ENCODE measurements at places on chromosomes 13 and 19.

DNA sequence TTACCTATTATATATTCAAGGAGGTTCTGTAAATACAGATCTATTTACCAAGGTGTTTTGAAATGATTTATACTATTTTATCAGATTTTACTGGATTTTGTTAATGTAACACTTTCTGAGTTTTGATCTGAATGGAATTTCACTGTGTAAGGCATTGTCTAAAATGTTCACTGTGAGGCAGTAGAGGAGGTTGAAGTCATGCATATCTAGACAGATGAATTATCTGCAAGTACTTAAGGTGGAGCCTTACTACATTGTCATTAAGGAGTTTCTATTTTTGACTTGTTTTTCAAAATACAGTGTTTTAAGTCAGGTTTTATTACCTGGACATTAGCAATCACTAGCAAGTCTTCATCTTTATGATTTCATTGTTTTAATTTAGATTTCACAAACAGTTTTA lies 62.1 kb downstream of the TM9SF2 start:
- DNase-seq = no peak

DNA sequence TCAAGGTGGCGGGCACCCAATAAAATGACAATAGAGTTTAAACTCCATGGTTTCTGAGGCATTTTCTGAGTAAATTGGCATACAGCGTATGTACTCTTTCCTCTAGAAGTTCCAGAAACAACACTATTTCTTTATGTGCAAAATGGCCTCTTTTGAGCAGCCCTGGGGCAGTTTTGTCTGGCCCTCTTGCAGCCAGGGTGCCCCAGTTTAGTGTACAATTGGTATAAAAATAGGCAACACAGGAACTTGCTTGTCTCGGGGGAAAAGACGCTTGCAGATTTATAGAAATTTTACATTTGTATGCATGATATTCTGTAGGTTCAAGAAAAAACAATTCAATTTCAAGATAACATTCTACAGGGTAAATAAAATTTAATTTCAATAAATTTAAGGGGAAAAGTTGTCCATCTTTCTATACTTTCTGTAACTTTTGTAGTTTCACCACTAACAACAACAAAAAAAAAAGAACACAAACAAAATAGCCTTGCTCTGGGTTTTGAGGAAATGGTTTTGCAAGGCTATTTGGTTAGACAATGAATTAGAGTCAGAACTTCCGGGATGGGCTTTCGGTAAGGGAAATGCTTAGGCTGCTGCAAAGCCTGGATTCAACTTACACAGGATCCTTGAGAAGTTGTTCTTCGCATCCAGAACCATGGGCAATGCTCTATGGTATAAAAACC lies 45.3 kb downstream of the LRCH1 start:
- DNase-seq = no peak

DNA sequence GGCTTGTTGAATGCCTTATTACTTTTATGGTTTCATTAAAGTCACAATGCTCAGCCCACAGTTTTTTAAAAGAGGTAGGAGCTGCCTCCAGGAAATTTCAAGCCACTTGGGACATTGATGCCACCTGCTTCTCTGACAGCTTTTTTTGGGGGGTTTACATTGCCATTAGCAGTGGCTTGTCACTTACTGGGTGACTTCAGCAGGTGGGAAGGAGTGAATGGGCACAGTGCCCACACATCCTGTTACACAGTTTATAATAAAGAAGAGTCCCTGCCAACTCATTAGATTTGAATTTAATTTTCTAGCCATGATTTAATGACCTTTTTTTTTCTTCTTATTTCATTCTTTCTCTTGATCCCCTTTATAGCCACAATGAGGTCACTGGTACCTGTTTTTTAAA lies 61.0 kb downstream of the NHLRC3 start:
- peak; percentile 4 for DNase-seq

- DNase-seq = no peak
Observed at GRCh38 chr13:50386541-50387050, 371.4 kb downstream of the KCNRG start.

- no peak for DNase-seq
Observed at GRCh38 chr13:50993934-50994333, 84.3 kb downstream of the RNASEH2B start.

GRCh38 chr13:30792285-30793000 lies 57.1 kb downstream of the ALOX5AP start:
- DNase-seq = peak; percentile 33

DNA sequence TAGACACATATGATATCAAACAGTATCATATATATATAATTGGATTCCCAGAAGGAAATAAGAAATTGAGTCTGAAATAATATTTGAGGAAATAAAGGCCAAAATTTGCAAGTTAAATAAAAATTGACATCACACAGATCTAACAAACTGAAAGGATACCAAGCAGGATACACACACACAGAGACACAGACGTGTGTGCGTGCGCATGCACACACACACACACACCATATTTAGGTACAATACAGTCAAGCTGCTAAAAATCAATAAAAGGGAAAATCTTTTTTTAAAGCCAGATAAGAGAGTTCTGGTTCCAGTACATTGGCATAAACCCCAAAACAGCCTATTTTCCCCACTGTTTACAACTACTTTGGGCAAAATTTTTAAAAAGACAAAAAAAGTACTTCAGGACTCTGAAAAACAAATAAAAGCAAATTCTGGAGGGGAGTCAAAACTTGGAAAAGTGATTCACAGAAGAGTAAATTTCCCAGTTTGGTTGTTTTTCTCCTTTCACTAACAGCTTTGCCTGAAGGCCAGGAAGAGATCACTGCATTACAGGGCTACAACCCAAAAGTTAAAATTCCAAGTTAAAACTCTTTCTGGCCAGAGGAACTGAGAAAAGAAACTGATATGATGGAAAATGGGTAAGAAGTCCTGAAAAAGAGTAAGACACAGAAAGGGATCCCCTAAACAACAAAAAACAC lies 16.2 kb downstream of the MYCBP2 start:
- DNase-seq = no peak

DNA sequence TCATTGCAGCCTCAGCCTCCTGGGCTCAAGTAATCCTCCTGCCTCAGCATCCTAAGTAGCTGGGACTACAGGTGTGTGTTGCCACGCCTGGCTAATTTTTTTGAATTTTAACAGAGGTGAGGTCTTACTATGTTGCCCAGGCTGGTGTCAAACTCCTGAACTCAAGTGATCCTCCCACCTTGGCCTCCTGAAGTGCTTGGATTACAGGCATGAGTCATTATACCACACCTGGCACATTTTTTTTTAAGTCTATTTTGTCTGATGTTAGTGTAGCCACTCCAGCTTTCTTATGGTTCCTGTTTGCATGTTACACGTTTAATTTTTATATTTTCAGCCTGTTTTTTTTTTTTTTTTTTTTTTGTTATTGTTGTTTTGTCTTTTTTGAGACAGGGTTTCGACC lies 24.8 kb downstream of the KDM4B start:
- peak; percentile 23 for DNase-seq

DNA sequence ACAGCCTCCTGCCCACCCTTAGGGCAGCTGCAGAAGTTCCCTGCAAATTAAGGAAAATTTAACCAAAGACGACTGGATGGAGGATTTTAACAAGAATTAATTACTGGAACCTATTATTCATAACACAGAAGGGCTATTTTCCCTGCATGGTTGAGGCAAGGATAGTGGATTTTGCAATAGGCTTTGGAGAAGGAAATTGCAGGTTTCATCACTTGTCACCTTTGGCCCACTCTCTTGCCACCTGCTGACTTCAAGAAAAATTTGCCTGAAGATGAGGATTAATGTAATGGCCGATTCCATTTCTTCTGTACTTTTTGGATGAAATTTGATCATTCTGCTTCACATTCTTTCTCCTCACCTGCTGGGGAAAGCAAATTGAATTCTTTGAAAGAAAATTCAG lies 261.7 kb downstream of the FGF9 start:
- DNase-seq = no peak

DNA sequence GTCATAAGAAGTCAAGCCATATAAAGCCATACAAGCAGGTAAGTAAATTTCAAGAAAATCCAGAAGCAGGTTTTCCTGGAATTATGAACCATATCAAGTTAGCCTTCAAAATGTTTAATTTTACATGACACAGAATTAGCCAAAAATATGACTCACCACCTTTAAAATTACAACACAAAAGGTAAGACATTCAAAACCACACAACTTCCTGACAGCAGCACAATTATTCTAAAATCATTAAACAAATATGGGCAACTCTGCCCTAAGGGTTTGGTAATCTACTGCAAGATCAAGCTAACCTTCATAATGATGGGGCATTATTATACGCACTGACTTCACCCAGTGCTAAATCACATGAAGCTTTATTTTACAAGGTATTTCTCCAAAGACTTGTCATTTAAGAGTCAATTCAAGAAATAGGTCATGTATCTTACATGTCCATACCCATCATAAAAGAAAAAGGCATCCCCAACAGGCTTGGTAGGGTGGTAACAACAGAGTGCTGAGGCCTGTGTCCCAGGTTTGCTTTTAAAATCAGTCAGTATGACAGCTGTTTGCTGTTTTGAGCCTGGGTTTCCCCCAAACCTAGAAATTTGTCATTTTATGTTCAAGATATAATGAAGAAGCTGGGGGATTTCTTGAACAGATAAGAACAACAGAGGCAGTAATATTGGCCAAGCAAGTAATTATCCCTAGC lies 15.2 kb downstream of the RCBTB1 start:
- no peak for DNase-seq

- DNase-seq = no peak
Observed at GRCh38 chr13:79647533-79647932, 166.6 kb downstream of the NDFIP2 start.

- no peak for DNase-seq
Observed at GRCh38 chr19:19514215-19514657, 1.1 kb downstream of the TSSK6 start.

DNA sequence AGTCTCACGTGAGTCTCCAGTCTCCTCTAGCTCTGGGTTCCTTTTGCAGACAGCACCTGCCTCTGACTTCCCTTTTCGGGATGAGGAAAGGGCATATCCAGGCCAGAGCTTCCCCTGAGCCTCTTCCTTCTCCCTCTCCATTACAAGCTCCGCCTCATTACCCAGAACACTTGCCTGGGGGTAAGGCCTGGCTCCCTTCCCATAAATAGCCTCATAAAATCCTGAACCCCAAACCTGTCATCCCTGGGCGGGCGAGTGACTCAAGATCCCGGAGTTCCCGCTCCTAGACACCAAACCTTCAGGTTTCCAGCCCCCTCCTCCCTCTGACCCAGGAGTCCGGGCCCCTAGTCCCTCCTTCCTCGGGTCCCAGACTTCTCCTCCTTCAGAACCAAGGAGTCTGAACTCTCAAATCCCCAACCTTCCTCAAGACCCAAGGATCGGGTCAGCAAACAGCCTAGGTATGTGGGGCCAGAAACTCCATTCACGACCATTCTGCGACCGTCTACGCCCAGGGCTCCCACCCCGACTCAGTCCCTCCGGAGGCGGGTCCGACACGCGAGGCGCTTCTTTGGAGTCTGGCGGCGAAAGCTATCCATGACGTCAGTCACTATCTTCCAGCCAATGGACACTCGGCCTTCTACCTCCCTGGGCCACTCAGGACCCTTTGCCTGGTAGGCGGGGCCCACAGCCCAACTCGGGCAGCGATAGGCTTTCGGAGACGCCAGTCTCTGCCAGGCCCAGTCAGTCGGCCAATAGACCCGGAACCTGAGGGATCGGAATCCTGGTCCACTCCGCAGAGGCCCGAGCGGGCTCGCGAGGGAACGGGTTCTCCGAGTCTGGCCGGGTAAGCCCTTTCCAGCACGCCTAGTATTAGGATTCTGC lies 6.5 kb upstream of the CNFN start:
- DNase-seq = peak; percentile 97

GRCh38 chr13:88294368-88294767 lies 623.2 kb downstream of the SLITRK5 start:
- no peak for DNase-seq

DNA sequence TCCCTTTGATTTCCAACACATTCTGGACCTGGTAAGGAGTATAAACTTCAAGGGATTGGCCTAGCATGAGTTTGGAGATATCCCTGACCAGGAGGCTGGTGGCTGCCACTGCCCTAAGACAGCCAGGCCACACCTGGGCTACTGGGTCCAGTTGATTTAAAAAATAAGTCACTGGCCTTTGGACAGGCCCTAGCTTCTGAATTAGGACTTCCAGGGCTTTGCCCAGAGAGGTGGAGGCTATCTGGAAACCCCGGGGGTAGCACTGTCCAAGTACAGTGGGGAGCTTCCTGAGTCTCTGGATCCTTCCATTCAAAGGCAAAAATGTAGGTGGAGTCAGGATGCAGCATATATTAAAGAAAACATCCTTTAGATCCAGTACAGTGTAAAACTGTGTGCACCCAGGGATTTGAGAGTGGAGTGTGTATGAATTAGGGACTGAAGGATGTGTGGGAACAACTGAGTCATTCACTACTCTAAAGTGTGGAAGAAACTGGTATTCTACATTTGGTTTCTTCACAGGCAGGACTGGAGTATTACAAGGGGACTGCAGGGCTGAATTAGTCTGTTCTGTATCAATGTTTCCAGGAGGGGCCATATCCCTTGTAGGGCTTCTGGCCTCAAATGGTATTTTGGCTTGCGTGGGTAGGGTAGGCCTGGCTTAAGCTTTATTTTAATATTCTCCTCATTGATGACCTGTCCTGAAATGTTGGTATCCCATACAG lies 14.8 kb upstream of the FCGBP start:
- no peak for DNase-seq

DNA sequence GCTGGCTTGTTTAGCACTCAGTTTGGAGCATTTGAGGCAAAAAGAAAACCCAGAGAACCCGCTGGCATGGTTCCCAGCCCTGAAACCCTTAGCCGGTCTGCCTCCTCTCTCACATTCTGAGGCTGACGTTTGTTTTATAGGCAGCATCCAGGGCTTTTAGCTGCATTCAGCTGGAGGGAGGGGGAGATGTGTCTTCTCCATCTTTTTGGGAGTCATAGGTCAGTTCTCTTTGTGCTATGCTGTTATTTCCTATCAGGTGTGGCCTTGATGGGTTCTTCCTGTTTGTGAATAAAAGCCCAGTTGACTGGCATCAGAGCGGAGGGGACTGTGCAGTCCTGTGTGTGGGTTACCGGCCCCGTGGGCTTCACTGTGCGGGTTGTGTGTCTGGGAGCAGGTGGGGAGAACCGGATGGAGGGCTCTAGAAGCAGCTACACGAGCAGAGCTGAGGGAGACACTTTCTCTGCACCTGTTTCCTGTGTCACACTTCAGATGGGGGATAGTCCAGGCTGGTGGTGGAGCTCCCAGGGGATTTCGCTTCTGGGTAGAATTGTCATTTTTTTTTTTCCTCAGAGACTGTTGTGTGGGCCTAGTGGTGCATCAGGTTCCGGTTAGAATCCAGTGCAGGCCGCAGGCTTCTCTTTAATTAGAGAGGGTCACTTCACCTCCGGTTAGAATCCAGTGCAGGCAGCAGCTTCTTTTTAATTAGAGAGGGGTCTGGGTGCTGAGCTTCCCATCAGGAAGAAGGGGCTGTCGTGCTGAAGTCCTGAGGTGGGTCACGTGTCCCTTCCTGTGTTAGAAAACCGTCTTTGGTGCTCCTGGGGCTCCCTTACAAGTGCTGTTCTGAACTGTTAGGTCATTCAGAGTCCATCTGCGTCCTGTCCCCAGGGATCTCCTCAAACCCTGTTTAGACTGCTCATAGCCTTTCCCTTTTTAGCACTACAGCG lies 69.6 kb downstream of the ARHGEF7 start:
- DNase-seq = peak; percentile 81

- no peak for DNase-seq
Observed at GRCh38 chr19:31863122-31863521, 482.3 kb upstream of the ZNF507 start.

- DNase-seq = no peak
Observed at GRCh38 chr19:33300894-33301143, 1.5 kb downstream of the CEBPA start.
